ENCODE measurements at places on chromosomes 4 and X.

- DNase-seq, result no peak
Observed at GRCh38 chr4:140497747-140498636, at the start of gene MGAT4D. Gene MGAT4D (minus strand): TSS chr4:140498293. CDS start chr4:140498222, 71 bp downstream.

GRCh38 chrX:100405424-100405823, 4.6 kb downstream of the PCDH19 start:
- no peak for DNase-seq

DNA sequence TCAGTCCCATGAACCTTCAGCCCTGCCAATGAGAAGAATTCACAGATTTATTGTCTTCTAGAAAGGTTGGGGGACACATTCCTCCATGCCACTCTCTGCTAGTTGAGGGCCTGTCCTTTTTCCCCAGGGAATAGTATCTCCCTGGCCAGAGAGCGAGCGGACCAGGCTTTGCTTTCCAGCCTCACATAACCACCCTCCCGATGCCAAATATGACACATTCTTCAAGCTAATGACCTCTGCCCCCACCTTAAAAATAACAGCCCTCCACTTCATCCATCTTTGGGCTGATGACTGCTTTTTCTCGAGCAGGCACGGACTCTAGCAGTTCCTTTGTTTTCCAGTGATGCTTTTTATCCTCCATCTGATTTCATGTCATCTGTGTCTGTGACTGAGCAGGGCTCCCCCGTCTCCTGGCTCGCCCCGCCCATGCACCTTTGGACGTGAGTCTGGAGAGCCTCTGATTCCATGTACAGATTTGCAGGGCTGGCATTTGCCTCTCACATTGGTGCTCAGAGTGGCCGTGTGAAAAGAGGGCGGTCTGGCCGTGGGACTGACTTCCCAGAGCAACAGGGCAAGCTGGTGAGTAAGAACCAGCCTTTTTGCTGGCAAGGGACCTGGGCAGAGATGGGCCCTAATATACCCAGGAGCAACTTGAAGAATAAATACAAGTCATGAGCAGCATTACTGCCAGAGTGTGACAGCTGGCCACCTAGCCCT, 279.8 kb downstream of the BCOR start:
- no peak for DNase-seq

DNA sequence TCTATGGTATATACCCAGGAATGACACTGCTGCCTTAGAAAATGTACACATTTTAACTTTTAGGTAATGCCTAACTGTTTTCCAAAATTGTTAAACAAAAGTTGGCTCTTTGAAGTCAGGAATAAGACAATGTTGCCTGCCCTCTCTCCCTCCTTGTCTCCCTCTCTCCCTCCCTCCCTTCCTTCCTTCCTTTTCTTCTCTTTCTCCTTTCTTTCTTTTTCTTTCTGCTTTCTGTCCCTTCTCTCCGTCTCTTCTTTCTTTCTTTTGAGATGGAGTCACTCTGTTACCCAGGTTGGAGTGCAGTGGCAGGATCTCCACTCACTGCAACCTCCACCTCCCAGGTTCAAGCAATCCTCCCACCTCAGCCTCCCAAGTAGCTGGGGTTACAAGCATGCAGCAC, 4.6 kb upstream of the TMA16 start:
- no peak for DNase-seq
